ENCODE measurements at places on chromosomes 6 and 20.
A peak's percentile ranks its signal among the peaks of the same experiment; 100 is the strongest.

DNA sequence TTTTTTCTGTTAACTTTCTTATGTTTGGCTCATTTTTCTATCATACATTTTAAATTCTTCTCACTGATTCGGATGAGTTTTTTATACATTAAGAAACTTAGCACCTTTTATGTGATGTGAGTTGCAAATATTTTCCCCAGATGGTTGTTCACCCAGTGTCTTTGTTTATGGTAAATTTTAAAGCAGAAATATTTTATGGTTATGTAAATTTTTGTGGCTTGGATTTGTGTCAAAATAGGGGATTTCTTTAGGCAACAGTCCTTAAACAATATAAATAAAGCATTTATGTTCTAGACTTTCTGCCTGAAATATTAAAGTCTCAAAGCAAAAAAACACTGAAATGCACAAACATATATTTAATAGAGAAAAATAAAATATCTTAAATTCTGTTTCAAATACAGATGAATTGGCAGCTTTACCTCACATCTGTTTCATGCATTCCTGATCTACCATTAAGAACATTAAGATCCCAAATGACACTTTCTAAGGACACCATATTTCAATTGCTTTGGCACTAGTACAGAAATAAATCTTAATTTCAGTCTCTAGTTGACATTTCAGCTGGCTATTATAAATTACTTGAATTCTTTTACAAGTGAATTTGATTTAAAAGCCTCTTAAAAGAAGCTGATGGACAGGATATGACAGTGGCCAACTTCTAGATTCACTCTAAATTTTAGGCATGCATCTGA lies 646.6 kb downstream of the HACE1 start:
- no peak for DNase-seq

DNA sequence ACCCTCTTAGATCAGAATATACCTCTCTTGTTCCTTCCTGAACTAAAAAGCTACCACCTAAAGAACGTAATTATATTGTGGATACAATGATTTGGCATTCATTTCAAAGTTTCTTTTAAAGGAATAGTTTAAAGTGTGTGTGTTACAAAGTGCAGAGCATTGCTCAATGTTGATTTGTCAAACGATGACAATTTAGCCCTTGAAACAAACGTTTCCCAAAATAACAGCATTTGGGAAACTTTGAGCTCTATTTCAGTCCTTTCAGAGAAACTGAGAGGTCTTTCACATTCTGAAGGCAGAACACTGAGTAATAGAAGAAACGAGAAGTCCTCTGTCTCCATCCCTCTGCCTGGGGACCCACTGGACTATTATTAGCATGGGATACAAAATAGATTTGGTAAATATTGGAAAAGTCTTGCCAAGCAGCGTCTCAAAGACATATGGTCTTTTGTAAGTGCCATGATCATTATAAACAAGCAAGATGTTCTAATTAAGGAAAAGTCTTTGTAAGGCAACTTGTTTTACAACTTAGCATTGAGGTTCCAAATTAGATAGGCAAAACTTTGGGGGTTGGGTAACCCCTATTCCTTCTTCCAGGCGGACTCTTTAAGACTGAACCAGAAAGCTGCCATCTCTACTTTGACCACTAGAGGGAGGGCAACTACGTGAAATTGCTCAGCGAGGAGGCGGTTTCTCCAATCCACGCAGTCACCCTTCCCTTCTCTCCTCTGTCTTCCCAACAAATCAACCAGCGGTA lies 208.8 kb downstream of the RNF144B start:
- DNase-seq, result peak; percentile 75

- no peak for DNase-seq
Measured at GRCh38 chr6:77286541-77286940, 176.8 kb downstream of the HTR1B start.

GRCh38 chr6:140812636-140813035 lies 1320.1 kb upstream of the GJE1 start:
- DNase-seq, result no peak

GRCh38 chr6:137879299-137879698 lies 12.2 kb downstream of the TNFAIP3 start:
- no peak for DNase-seq

DNA sequence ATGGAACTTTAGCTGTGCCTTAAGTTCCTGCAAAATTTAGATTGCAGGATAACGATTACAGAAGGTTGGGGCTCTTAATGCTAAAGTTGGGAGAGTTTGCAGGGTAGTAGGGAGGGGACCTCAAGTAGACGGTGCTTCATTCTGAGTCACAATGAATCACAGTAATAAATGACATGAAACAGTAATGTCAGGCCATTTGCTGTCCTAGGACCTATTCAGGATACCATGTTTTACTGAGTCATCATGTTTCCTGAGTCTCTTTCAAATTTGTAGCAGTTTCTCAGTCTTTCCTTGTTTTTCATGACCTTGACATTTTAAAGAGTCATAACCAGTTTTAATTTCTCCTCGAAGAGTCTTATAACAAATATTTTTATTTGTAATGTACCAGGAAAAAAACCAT lies 406.9 kb upstream of the MAP3K7 start:
- DNase-seq, result no peak

GRCh38 chr6:99362678-99363268 lies 13.3 kb upstream of the FAXC start:
- DNase-seq, result no peak

- DNase-seq, result no peak
Measured at GRCh38 chr6:24906314-24906713, 29.4 kb downstream of the RIPOR2 start.

GRCh38 chr20:46900086-46900485 lies 5.4 kb downstream of the EYA2 start:
- DNase-seq, result no peak

GRCh38 chr6:5746053-5746758 lies 260.5 kb downstream of the NRN1 start:
- DNase-seq, result peak; percentile 62

- no peak for DNase-seq
Measured at GRCh38 chr6:17413313-17413750, 19.9 kb downstream of the CAP2 start.

GRCh38 chr6:167416676-167417430 lies 92.0 kb downstream of the TTLL2 start:
- DNase-seq, result no peak

- DNase-seq, result no peak
Measured at GRCh38 chr6:127457456-127458064, 1.6 kb downstream of the KIAA0408 start.
